NCI-H1092 (cell line): ENCODE measurements at places on chromosomes 4 and X.

- peak; percentile 2 for DNase-seq
These were observed 24.8 kb downstream of the PDGFC start for GRCh38 chr4:156946516-156947424.

DNA sequence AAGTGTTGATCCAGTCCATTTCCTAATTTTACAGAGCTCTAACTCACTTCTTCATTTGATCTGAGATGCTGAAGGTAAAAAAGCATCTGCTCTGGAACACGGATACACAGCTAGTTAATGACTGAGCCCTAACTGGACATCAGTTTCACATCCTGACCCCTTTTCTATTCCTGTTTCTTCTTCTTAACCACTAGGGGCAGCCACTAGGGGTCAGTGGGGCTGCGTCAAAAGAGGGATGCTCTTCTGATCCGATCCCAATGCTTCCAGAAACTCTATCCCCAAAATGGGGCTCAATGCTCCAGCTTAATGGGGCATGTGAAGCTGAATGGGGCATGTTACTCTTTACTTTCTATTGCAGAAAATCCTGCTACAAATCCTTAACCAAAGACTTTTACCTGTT, 33.4 kb upstream of the PHKA2 start:
- no peak for DNase-seq

GRCh38 chrX:154785716-154786115, 19.6 kb downstream of the MPP1 start:
- DNase-seq: no peak

DNA sequence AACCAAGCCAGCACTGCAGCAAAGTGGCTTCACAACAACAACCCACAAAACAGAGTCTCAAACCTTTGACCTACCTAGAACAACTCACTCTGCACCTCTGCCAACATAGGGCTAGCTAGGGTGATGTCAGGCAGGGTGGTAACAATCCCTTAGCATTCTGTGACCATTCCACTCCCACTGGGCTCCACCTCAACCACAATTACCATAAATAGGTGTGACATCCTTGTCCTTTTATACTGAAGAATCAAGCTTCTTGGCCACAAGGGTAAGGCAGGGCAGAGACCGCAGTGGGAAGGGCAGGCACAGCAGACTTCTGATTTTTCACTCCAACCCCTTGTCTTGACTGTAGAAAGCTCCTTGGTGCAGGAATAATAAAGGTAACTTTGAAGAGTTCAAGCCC, 795.4 kb upstream of the DIAPH2 start:
- DNase-seq: no peak

GRCh38 chr4:145735827-145736226, 55.9 kb downstream of the C4orf51 start:
- DNase-seq: no peak

DNA sequence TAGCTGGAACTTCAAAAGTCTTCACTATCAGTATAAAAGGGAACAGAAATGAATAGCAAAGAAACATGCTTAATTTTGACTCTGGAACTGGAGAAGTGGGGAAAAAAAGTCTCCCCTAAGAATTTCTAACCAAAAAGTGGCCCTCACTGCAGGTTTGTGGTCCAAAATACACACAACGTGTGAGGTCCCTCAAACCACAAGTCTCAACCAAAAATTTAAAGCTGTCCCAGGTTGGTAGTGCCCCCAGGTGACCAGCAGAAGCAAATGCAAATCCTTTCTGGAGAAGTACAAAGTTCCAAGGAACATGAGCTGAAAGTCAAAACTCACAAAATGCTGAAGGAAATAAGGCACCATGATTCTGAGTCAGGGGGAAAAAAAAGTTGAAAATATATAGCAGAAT, 23.6 kb upstream of the VAMP7 start:
- DNase-seq: no peak
